ENCODE measurements at places on chromosomes 12 and 14.
A peak's percentile ranks its signal among the peaks of the same experiment; 100 is the strongest.

DNA sequence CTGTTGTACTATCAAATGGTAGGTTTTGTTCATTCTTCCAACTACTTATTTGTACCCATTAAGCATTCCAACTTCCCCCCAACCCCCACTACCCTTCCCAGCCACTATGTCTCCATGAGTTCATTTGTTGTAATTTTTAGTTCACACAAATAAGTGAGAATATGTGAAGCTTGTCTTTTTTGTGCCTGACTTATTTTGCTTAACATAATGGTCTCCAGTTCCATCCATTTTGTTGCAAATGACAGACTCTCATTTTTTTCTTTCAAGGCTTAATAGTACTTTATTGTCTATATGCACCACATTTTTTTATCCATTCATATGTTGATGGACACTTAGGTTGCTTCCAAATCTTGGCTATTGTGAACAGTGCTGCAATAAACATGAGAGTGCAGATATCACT, 86.2 kb downstream of the ALG10B start:
- DNase-seq = no peak

DNA sequence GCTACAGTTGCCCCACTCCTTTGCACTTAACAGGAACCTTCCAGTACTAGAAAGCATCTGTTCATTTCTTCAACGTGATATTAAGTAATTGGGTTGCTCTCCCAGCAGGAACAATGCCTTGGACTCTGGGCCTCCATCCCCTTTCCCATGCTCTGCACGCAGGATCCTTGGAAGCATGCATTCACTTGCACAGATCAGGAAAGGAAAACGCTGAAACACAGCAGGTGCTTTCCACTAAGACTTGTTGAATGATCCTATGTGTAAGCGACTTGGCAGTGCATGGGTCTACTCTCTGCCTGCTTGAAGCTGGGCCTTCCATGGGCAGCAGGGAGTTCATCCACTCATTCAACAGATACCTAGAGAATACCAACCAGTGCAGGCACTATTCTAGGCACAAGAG, 2.3 kb downstream of the LTBP2 start:
- no peak for DNase-seq

DNA sequence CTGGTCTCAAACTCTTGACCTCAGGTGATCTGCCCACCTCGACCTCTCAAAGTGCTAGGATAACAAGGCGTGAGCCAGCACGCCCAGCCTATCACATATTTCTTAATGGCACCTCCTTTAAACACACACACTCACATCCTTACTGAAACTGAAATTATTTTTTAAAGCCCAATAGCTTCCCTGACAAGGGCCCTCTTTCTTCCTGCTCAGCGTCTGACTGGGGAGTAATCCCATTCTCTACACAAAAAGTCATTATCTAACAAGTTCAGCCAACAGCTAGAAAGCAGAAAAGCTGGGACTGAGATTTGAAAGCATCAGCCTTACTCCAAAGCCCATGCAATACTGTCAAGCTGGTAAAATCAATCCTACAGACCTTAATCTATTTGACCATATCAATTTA, 10.0 kb upstream of the AICDA start:
- no peak for DNase-seq

DNA sequence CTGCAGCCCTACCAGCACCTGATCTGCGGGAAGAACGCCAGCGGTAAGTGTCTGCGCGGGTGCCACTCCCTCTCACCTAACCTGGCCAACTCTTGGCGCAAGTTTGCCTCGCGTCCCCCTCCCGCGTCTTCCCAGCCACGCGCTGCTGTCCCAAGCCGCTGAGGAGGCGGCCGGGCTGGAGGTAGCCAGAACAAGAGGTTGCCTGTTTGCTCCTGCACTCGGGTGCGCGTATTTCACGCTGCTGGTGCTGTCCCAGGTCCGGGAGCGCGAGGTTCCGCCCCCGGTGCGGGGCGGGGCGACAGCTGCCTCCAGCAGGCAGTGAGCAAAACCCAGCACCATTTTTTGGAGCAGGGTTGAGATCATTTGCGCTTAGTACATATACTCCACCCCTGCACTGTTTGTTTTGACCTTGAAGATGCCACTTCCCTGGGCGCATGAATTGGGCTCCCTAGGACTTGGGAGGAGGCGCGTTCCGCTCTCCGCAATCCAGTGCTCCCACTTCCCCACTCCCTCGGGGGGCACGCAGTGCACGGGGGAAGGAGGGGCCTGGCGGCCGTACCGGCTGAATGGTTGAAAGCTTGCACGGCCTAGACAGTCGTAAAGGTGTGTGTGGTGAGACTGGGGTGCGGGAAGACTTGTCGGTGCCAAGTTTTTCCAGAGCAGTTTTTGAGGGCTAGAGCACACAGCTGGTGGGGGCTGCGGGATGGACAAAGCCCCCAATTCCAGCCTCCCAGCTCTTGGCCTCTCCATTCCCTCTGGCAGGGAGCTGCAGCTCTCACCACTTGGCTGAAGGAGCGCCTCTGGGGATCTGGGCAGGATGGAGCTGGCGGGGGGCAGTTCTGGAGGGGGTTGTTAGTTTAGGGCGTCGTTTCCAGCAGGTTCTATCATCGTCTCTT, 226.9 kb upstream of the CRY1 start:
- peak; percentile 30 for DNase-seq

DNA sequence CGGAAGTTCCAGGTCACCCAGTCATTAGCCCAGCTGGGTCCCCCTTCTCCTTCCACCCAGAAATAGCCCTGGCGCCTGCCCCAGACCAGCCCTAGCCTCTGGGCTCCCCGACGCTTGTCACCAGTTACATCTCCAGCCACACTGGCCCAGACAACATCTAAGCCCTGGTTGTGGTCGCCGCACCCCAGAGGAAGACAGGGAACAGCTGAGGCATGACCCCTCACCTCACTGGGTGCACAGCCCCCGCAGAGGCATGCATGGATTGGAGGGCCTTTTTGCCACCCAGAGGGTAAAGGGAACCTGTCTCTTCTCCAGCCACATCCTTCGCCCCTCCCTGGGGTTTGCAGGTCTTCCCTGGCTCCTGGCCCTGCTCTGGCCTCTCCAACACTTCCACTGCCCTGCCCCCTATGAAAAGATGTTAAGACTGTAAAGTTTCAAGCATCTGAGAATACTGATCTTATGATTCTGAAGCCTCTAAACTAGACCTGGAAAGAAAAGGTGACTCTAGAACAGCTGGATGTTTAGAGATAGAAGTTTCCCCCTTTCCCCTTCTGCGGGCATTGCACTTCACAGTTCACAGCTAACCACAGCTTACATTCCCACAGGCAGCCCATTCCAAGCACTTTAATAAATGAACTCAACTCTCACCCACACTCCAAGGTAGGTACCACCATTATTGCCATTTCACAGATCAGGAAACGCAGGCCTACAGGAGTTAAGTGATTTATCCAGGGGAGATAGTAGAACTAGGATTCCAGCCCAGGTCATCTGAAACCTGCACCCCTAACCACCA, 14.7 kb downstream of the TMEM119 start:
- DNase-seq = no peak

DNA sequence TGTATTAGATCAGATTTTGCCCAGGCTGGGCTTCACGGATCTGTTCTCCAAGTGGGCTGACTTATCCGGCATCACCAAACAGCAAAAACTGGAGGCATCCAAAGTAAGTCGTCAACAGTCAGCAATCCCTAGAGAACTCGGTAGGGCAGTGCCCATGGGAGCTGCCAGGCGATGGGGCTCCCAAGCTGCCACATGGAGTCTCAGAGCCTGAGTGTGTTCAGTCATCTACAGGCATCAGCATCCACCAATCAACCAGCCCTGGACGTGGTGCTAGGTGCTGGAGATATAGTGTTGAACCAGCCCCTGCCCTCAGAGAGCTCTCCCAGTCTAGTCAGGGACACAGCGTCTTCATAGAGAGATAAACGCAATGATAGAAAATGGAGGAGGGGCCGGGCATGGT, 6.9 kb downstream of the SERPINA4 start:
- DNase-seq = no peak

- DNase-seq = no peak
These were observed 6.8 kb upstream of the KRT83 start for GRCh38 chr12:52327830-52328500.

DNA sequence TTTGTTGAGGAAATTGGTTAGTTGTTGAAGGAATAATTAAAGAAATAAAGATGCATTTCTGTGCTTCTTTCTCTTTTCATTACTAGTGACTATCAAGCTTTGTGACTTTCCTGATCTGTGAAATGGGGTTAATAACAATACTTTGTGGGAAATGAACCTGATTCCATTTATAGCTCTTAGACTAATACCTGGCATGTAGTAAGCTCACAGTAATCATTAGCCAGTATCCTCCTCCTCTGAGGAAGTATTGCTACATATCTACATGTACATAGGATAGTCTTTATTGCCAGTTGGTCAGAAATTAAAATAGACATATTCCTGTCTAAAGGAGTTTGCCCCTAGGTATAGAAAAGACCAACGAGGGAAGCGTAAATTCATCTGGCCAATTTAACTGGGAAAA, 1.8 kb upstream of the CCDC198 start:
- DNase-seq = no peak

DNA sequence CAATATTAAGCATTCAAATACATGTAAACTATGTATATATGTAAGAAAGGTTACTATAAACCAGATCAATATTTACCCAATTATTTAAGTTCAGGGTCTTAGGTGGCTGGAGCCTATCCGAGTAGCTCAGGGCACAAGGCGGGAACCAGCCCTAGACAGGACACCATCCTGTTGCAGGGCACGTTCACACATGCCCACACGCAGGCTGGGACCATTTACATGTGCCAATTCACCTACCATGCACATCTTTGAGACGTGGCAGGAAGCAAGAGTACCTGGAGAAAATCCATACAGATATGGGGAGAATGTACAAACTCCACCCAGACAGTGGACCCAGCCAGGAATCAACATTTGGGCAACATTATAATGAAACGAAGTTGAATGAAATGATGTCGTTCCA, 263.0 kb upstream of the E2F7 start:
- DNase-seq = no peak

GRCh38 chr12:133181238-133181959, at the start of gene ZNF268:
Gene ZNF268 (plus strand): TSS chr12:133181495. CDS start chr12:133181998, 503 bp downstream.
- DNase-seq = peak; percentile 91

DNA sequence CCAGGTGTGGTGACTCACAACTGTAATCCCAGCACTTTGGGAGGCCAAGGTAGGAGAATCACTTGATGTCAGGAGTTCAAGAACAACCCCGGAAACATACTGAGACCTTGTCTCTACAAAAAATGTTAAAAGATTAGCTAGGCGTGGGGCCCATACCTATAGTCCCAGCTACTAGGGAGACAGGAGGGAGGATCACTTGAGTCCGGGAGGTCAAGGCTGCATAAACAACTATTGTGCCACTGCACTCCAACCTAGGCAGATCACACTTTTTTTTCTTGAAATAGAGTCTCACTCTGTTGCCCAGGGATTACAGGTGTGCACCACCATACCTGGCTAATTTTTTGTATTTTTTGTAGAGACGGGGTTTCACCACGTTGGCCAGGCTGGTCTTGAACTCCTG, 6.1 kb downstream of the RND1 start:
- DNase-seq = no peak

- no peak for DNase-seq
These were observed 4.4 kb upstream of the B4GALNT1 start for GRCh38 chr12:57637364-57637763.

- DNase-seq = no peak
These were observed 28.8 kb downstream of the CCNK start for GRCh38 chr14:99509871-99510555.

GRCh38 chr14:58617619-58618018, 20.1 kb upstream of the DACT1 start:
- DNase-seq = peak; percentile 54

GRCh38 chr12:111181143-111181726, 187.7 kb downstream of the PHETA1 start:
- peak; percentile 54 for DNase-seq

GRCh38 chr12:69412655-69413054, 53.1 kb downstream of the YEATS4 start:
- DNase-seq = no peak

DNA sequence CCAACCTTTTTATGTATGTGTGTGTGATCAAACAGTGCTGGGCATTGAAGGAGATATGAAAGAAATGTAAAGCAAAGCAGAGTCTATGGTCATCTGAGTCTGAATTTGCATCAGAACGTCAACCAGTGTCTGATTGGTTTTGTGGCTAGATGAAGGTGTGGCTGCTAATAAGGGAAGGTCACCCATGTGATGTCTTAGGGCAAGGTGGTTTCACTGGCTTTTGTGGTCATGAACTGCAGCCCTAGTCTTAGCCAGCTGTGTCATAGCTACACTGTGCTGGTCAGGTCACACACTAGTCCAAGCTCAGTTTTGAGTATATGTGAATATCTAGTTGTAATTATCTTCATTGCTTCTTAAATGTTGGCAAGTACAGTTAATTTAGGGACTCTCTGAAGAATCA, 105.8 kb downstream of the TGFB3 start:
- DNase-seq = no peak

DNA sequence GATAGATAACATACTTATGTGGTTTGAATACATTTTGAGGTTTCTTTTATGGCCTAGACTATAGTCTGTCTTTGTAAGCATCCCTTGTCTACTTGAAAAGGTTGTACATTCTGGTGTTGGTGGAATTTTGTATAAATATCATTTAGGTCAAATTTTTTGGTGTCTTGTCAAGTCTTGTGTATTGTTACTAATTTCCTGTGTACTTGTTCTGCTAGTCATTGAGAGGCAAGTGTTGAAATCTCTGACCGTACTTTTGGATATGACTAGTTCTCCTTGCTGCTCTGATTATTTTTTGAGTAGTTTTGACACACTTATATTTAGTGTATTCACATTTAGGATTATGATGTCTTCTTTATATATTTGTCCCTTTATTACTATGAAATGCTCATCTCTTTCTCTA, 219.6 kb downstream of the CCDC91 start:
- peak; percentile 21 for DNase-seq

GRCh38 chr12:22340143-22340542, 5.6 kb upstream of the ST8SIA1 start:
- no peak for DNase-seq

GRCh38 chr14:105021656-105022275, 883 bp upstream of the CDCA4 start:
- peak; percentile 55 for DNase-seq

- no peak for DNase-seq
These were observed 1.7 kb upstream of the KRT80 start for GRCh38 chr12:52193532-52193931.

DNA sequence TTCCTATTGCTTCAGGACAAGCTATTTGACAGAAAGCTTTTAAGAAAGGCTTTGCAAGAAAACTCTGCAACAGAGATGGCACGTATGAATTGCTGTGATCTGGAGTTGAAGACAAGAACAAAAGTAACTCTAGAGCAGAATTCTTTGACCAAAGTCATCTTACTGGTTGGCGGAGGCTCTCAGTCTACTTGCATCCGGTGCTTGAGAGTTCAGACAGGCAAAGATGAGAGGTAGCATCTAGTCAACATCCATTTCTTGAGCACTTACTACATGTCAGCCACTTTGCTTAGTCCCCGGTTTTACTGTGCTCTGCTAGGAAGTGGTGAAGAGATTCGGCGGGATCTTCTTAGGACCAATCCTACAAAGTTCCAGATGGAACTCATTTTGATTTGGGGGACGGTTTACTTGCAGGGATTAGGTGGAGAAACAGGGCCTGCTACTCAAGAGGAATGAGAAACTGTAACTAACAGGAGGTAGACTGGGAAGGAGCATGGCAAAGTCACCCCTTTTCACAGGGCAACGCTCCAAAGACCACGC, 404 bp upstream of the CCDC91 start:
- DNase-seq = no peak

- DNase-seq = no peak
These were observed 69.1 kb downstream of the PAPOLA start for GRCh38 chr14:96571311-96571710.

GRCh38 chr14:57326253-57326652, 57.5 kb downstream of the AP5M1 start:
- DNase-seq = no peak

Data from fibroblast of skin of right quadriceps (primary cell).